ENCODE measurements at places on chromosomes 5 and 9.

GRCh38 chr9:132160802-132161742 is 786 bp upstream of the NTNG2 start:
- DNase-seq, result peak; percentile 38

GRCh38 chr5:19270153-19270552 is 717.8 kb downstream of the CDH18 start:
- DNase-seq, result no peak

GRCh38 chr9:110099236-110100095 is 108.5 kb downstream of the C9orf152 start:
- no peak for DNase-seq

GRCh38 chr5:4630031-4630430 is 510.1 kb upstream of the ADAMTS16 start:
- no peak for DNase-seq

GRCh38 chr5:144711172-144711571 is 540.5 kb downstream of the KCTD16 start:
- no peak for DNase-seq

DNA sequence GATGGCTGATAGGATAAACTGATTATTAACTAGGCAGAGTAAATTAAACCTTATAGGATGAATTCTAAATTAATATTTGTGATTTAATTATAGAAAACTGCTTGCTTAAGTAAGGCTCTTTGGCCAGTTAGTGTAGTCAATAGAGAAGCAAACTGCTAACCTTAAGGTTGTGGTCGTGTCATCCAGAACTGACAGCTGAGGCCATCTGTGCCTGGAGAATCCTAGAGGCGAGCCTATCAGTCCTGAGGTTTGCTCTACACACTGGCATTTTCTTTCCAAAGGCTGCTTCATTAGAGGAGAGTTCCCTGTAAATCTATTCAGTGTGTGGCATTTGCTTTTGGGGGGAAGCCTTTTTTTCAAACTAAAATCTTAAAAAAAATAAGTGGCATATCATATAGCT is 169.2 kb downstream of the MEF2C start:
- no peak for DNase-seq

DNA sequence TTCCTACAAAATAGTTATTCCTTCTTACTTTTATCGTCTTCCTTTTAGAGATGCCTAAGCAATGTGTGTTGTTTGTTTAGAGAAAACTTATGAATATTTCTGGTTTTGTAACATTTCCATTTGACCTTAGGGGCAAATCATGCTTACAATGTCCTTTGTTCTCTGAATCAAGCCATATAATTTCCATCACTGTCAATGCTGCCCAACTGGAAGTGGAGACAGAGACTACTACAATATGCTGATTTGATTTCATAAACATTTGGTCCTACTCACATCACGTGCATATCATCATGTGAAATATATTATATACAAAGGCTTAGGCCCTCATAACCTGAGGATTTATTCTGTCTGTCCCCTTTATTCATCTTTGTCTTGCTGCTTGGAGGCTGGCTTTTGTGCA is 183.2 kb upstream of the CD180 start:
- peak; percentile 94 for DNase-seq

- no peak for DNase-seq
Measured at GRCh38 chr9:89482056-89482851, 15.7 kb downstream of the SEMA4D start.

- DNase-seq, result no peak
Measured at GRCh38 chr5:72572236-72572765, 65.1 kb upstream of the ZNF366 start.

GRCh38 chr9:126514037-126514821 is 99.5 kb upstream of the LMX1B start:
- DNase-seq, result peak; percentile 35

DNA sequence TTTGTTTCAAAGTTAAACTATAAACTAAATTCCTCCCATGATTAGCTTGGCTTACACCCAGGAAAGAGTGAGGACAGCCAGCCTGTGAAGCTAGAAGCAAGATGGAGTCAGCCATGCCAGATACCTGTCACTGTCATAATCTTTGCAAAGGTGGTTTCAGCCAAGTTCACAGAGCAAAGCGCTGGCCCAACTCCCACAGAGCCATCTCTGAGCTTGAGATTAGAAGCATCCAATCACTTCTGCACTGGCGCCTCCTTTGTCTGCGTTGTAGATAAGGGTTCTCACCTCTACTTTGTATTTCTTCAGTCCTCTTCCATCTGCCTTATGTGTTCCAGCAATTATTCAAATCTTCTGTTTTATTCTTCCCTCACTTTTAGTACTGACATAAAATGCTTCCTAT is 119.4 kb upstream of the ACO1 start:
- DNase-seq, result no peak

GRCh38 chr9:114184071-114184470 is 28.7 kb downstream of the COL27A1 start:
- no peak for DNase-seq

DNA sequence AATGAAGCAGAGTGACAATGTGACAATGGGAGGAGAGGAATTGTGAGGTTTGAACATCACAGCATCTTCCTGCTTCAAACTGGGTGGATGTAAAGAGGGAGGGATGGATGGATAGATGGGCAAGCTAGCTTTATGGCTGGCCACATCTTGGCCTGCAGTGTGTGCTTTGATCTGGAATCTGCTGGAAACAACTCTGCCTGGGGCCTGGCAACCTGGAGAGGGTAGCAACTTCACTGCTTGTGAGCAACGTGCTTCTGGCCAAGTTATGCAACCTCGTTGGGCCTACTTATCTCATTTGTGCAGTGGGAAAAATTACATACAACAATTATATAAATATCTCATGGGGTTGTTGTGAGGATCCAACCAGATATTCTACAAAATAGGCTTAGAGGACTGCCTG is 5.3 kb downstream of the IL9 start:
- DNase-seq, result no peak

DNA sequence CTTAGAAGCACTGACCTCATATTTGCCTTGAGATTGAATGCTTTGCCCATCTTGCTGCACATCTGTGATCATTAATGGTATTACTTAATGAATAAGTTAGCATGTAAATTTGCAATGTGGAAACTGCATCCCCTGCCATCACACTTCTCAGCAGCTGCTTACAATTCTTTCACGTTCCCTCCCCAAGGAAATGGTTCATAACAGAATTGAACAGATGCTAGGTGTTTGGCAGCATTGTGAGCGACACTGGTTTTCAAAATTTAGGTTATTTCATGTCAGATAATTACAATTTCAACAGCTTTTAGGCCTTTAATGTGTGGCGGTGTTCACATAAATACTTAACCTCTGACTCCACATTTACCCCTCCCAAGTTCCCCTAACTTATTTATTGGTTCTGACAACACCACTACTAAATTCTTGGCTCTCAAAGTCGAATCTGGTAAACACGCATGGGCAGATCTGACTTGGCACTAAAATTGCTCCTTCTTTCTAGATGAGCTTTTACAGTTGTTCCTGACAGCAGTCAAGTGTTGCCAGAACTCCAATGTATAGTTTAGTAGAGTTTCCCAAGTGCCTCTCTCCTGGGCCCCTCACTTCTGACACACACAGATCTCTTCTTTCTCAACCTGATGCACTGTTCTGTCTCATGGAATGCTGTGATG is 46.8 kb downstream of the SLC1A3 start:
- no peak for DNase-seq

DNA sequence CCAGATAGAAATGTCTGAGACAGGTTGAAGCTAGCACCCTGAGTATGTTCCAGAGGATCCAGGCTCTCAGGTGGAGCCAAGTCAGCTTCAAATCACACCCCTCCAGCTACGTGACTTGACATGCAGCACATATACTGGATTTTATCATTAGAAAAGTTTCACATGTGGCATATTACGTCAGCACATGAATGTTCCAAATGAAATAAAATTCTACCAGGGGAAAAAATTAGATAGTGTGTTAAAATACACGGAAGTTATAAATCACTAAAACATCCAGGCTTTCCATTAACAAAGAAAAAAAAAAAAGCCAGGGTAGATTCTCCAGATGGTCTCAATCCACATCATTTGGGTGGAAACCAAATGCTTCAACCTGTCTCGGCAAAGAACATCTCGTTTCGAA is 251.6 kb downstream of the MPDZ start:
- no peak for DNase-seq

DNA sequence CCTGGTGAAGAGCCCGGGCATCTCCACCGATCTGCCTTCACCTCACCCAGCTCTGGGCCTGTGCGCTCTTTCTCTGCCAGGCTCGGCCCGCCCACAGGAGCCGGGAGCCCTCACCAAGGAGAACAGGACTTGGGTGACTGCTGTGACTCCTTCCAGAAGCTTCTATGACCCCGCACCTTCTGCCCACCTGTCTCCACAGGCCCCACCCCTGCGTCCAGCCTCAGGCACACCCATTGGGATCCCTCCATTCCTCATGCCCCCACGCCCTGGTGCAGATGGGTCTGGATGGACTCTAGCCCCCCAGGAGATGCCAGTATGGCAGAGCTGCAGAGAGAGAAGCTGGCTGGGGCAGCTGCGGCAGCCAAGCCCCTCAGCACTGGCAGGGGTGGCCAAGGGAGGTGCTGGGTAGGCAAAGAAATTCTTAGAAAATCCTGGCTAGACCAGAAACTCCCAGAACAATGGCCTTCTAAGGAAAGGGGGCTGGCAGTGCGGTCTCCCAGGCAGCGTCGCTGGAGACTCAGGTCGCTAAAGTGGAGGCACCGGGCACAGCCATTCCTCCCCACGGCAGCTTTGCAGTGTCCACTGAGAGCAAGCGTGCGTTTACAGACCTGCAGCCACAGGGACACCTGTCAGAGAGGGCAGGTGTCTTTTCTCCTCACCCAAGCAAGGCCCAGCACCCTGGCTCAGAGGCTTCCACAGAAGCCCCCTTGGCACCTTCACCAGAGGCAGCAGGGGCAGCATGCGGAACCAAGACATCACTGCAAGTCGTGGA is 17.3 kb downstream of the LPCAT1 start:
- no peak for DNase-seq

DNA sequence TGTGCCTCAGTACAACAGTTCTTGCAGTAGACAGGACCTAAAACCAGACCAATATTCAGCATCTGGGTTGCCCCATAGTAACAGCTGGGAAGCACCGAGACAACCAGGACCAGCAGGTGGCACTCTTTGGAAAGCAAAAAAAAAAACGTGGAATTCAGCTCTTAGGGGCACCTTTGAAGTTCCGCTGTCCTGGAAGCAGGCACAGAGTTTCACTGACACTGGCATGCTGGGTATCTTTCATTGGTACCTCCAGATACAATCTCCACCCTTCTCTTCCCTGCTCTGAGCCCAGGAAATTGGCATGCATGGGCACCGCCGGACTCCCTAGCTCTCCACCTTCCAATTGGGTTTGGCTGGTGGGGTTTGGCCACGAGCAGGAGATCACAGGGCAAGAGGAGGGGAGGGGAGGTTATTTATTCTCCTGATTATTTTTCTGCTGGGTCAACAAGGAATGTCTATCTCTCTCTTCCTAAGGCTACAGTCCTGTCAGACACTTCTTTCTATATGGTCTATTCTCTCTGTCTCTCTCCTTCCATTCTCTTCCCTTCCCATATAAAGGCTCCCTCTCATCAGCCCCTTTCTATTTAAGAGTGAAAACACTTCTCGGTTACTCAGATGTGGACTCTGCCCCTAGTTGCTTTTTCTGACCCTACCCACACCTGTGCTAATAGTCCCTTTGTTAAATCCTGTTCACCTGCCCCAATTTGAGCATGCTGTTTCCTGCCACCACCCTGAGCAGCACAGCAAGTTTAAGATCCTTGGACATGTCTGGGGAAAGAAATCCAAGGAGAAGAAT is 1.9 kb upstream of the IDNK start:
- no peak for DNase-seq

DNA sequence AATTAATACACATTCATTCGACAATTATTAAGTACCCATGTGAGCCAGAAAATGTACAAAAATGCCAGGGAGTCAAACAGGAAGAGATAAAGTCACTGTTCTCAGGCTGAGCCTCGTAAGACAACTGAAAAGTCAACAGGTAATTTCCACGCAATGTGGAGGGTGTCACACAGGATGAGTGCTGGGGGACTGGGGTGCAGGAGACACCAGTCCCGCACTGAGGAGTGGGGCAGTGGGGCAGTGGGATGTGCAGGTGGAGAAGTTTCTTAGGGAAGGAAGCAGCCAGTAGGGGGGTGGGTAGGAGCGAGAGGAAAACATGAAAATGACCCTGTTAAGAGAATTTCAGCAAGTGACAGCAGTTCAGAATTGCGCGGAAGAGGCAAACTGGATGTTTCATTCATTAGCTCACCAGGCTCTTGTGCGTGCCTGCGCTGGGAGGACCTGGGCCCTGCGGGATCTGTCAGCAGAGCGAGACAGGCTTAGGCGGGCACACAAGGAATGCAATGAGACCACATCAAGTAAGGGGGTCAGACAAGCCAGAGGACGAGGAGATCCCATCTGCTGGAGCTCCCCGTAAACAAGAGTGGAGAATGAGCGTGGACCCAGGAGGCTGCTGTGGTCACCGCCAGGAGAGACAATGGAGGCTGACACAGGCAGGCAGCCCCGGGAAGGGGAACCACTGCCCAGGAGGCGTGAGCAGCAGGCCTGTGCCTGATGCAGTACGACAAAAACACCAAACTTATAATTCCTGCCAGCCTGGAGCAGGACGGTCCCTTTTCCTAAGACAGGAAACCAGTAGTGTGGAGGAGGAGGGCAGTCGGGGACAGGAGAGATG is 21.0 kb downstream of the CAMSAP1 start:
- DNase-seq, result no peak

- DNase-seq, result no peak
Measured at GRCh38 chr9:123265833-123266232, 2.6 kb downstream of the STRBP start.

DNA sequence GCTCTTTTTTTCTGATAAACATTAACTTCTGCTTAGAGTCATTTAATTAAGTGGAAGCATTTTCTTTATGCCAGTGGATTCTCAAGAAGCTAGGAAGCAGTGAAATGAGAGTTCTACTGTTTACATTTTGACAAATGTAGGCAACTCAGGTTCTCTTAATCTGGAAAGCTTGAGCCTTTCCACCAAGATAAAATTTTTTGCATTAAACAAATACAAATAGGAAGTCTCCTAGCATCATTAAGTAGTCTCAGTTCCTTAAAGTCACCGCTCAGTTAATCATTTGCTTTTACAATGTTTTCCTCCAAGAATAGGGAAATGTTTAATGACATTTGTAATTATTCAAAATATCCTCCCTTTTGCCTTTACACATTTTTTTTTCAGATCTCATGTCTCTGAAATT is 290.4 kb upstream of the PDE4D start:
- no peak for DNase-seq

DNA sequence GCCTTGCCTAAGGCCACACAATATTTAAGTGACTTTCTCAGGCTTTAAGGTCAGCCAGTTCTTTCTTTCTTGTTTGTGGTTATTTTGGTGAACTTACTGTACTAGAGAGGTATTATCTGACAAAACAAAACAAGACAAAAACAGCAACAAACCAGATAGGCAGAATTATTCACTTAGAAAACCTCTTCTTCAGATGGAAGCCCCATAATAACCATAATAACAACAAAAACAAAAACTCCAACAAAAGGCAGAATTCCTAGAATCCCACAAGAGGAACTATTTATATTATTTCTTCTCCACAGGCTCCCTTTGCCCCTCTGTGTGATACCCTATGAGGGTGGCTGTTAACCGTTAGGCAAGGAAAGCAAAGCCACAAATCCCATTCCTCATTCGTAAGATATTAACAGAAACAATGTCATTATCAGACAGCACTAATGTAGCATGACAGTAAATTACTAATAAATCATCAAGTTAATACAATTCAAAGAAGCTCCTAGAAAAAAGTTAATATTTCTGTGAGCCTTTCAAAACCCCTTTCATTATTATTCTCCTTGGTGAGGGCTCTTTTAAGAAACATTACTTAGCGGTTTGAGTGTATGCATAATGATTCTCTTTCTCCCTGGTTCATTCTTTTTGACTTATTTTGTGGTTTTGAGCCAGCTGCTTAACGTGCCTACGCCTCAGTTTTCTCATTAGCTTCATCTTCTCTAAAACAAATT is 274.9 kb downstream of the EFNA5 start:
- peak; percentile 56 for DNase-seq

All from foreskin melanocyte (primary cell).